H9 (cell line): ENCODE measurements at places on chromosomes 11 and 22. TPM values are rescaled to one million over a fixed set of nuclear protein-coding genes. Genes with fewer than 3 reads are reported as not detected.

- DNase-seq = peak; percentile 72
Observed at GRCh38 chr11:134476435-134477021, 64.5 kb upstream of the B3GAT1 start.

DNA sequence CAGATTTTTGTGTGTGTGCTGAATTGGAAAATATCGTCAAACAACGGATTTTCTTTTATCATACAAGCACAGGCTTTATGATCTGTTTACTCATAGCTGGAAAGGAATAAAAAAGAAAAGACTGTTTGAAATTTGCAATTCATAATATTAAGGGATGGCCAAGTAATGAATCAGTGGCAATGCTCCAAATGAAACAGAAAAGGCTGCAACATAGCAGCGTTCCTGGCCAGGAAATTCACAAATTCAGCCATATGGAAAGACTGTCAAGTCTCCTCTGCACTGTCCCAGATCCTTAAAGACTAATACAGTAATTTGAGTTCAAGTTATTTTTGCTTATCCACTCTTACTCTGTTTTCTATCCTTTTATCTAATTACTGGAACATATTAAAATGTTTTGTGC, 98.2 kb downstream of the MSANTD4 start:
- no peak for DNase-seq

GRCh38 chr11:4459500-4459899, 10.4 kb downstream of the OR52K2 start:
- no peak for DNase-seq

GRCh38 chr11:75896843-75897419, 81.9 kb downstream of the UVRAG start:
- DNase-seq = no peak

The EXPH5 gene
- total RNA-seq = 3.1 and 4.0 TPM in 2 replicates

The TSGA10IP gene
- 2.2 and 3.1 TPM in 2 replicates for total RNA-seq

The SOX6 gene
- 0.15 TPM in 1 of 2 replicates, not detected in the other for total RNA-seq

The TMPRSS4 gene
- not detected in 2 replicates for total RNA-seq
